ENCODE measurements at places on chromosomes 11 and 22. TPM values are rescaled to one million over a fixed set of nuclear protein-coding genes. Genes with fewer than 3 reads are reported as not detected.

GAS2 gene
- total RNA-seq = 2.6 TPM

- H3K4me3 ChIP-seq = no peak overlapping the region
- no peak for DNase-seq
- no peaks in the 10 kb centered on the region for H3K27me3 ChIP-seq
- no peaks in the 10 kb centered on the region for H3K36me3 ChIP-seq
These were observed 22.6 kb upstream of the HIPK3 start for GRCh38 chr11:33234397-33235190.

SULT4A1 gene
- total RNA-seq = not detected

- H3K36me3 ChIP-seq = no peaks in the 10 kb centered on the region
- DNase-seq = no peak
- no peaks in the 10 kb centered on the region for H3K4me1 ChIP-seq
These were observed 56.1 kb downstream of the SMCO4 start for GRCh38 chr11:93487032-93487483.

DNA sequence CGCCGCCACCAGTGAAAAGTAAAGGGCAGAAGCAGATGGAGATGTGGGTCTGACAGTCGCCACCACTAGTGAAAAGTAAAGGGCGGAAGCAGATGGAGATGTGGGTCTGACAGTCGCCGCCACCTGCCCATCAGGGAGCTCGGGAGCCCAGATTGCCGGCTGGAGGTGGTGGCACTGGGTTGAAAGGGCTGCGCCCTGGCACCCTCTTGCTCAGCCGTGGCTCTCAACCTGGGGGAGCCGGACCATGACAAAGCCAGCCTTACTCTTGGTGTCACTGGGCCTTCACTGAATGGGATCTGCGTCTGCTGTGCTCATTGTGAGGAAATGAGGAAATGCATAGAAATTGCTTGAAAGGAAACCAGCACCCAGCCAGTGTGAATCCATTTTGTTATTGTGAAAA is 36.3 kb downstream of the AP2A2 start:
- H3K27ac ChIP-seq = no peak overlapping the region
- peaks cover 58% of the 10 kb centered on the region for H3K36me3 ChIP-seq
- DNase-seq = peak; percentile 19
- no peaks in the 10 kb centered on the region for H3K27me3 ChIP-seq

SREBF2 gene
- 132 TPM for total RNA-seq

ACR gene
- total RNA-seq = 0.62 TPM

DNA sequence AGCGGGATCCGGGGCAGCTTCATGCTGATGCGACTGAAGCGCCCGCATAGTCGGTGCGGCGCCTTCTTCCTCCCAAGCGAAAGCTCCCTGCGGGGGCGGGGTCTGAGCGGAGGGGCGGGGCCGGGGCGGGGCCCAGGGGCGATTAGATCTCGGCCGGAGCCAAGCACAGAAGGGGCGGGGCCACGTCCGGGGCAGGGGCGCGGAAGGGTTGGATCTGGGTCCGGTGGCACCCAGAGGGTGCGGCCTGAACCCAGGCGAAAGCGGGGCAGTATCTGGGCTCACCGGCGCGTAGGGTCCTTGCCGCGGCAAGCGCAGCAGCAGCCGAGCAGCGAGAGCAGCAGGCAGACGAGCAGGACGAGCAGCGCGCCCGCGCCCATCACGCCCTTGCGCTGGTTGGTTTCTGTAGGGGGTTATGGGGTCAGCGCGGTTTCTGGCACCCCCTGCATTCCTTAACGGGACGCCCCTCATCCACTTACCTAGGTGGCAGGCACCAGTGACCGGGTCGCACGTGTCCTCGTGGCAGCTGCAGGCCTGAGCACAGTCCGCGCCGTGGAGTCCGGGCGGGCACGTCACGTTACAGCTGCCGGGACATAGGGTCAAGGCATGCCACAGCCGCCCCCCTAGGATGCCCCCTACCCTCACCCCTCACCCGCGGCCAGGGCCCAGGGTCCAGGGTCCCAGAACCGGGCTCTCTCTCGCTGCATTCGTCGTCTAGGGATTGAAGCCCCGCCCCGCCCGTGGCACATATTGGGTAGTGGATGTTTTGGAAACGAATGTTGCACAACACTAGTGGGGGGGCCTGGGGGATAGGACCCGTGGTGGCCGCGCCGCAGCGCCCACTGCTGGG is 8.1 kb downstream of the SCARF2 start:
- peak; percentile 84 for DNase-seq
- H3K36me3 ChIP-seq = peaks cover 22% of the 10 kb centered on the region
- H3K27ac ChIP-seq = no peak overlapping the region

DNA sequence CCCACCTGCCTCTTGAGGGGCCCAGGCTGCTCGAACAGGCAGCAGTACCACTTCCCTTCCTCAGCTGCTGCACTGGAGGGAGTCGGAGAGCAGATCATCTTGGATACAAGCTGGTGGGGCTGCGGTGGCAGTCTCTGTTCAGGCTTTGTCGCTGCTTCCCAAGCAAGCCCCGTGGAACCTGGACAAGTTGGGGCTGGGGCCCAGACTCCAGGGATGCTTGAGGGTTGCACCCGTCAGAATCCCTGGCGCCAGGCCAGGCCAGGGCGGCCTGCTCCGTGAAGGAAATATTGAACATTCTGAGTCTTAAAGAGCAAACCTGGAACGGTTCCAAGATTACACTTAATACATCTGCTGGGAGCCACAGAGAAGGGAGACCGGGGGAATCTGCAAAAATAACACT is 310.1 kb upstream of the SORL1-AS1 start:
- no peak for DNase-seq
- no peak overlapping the region for H3K27ac ChIP-seq
- H3K4me1 ChIP-seq = no peaks in the 10 kb centered on the region
- H3K4me3 ChIP-seq = no peak overlapping the region
- H3K36me3 ChIP-seq = no peaks in the 10 kb centered on the region

DNA sequence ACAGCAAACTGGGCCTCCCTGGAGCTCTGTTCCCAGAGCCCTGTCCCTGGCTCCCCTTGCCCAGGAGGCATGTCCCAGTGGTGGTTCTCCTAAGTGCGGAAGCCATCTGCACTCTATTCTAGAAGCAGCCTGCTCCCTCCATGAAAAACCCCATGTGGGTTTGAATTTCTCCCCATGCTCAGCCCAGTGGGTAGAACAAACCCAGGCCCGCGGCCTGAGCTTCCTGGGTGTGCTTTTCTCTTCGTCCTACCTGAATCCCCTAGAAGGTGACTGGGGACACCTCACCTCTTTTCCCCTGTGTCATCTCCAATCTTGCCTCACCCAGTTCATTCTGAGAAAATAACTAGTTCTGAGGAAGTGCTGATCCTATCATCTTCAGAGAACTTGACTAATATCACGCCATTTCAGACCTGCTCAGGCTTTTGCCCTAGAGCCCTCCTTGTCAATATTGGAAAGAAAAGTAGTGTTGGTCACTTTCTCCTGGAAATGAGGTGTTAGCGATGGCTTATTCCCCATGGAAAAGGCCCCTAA is 15.9 kb downstream of the IL10RA start:
- H3K36me3 ChIP-seq = peaks cover 16% of the 10 kb centered on the region

TREH gene
- 0.30 TPM for total RNA-seq

- no peaks in the 10 kb centered on the region for H3K27me3 ChIP-seq
- no peak overlapping the region for H3K27ac ChIP-seq
- no peak for DNase-seq
- no peaks in the 10 kb centered on the region for H3K36me3 ChIP-seq
These were observed 802.5 kb downstream of the DLG2 start for GRCh38 chr11:84824624-84825023.

DNA sequence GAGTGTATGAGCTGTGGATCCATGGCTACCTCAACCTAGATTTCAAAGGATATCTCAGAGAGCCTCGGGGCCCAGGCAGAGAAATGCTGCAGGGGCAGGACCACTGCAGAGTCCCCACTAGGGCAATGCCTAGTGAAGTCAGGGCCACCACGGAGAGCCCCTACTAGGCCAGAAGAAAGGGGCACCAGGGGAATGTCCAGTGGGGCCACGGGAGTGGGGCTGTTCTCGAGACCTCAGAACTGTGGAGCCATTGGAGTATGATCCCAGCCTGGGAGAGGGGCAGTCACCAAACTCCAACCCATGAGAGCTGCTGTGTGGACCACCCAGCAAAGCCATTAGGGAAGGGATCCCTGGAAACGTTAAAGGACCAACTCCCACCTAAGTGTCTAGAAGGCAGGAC is 24.5 kb downstream of the RTL6 start:
- peaks cover 3% of the 10 kb centered on the region for H3K27me3 ChIP-seq
- H3K27ac ChIP-seq = no peak overlapping the region
- H3K4me3 ChIP-seq = no peak overlapping the region
- no peak for DNase-seq

C11orf87 gene
- total RNA-seq = 0.09 TPM

DNA sequence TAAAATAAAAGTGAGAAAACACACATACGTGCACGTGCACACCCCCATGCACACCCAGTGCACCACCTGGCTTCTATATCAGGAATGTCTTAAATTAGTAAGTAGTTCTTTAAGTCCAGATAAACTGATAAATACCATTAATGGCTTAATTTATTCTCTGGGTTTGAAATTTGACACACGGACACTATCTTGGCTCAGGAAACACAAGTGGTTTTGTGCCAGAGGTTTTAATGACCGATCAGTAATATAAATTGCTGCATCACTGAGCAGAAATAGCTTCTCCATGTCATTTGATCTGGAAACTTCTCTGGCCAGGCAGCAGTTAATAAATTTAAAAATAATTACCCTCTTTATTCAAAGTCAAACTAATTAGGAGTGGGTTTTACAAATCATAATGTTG is 101.5 kb upstream of the NNMT start:
- no peak overlapping the region for H3K4me3 ChIP-seq
- peaks cover 50% of the 10 kb centered on the region for H3K36me3 ChIP-seq
- peaks cover 73% of the 10 kb centered on the region for H3K4me1 ChIP-seq
- DNase-seq = no peak
- peak overlapping the region; percentile 54 for H3K27ac ChIP-seq

- H3K4me3 ChIP-seq = no peak overlapping the region
- DNase-seq = no peak
- peak overlapping the region; percentile 97 for H3K27ac ChIP-seq
- peaks cover 95% of the 10 kb centered on the region for H3K4me1 ChIP-seq
These were observed 6.2 kb upstream of the FTH1 start for GRCh38 chr11:61973476-61974162.

DNA sequence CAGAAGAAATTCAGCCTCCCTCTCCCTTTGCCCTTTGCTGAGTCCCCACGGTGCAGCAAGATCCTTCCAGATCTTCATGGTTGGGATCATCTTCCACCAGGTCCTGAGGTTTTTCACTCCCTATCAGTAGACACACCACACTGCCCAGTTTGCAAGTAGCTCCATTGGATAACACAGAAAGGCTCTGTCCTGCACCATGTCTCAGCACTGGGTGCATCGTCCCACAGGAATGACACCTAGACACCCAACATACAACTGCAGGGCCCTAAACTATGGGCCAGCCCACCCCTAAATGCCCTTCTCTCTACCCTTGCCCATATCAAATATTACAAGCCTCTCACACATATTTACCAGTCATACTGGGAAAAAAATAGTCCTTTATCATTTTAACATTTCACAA is 9.4 kb downstream of the KLHL22 start:
- DNase-seq = no peak
- H3K36me3 ChIP-seq = peaks cover 25% of the 10 kb centered on the region
- no peaks in the 10 kb centered on the region for H3K27me3 ChIP-seq
- no peaks in the 10 kb centered on the region for H3K4me1 ChIP-seq
- H3K27ac ChIP-seq = no peak overlapping the region

DNA sequence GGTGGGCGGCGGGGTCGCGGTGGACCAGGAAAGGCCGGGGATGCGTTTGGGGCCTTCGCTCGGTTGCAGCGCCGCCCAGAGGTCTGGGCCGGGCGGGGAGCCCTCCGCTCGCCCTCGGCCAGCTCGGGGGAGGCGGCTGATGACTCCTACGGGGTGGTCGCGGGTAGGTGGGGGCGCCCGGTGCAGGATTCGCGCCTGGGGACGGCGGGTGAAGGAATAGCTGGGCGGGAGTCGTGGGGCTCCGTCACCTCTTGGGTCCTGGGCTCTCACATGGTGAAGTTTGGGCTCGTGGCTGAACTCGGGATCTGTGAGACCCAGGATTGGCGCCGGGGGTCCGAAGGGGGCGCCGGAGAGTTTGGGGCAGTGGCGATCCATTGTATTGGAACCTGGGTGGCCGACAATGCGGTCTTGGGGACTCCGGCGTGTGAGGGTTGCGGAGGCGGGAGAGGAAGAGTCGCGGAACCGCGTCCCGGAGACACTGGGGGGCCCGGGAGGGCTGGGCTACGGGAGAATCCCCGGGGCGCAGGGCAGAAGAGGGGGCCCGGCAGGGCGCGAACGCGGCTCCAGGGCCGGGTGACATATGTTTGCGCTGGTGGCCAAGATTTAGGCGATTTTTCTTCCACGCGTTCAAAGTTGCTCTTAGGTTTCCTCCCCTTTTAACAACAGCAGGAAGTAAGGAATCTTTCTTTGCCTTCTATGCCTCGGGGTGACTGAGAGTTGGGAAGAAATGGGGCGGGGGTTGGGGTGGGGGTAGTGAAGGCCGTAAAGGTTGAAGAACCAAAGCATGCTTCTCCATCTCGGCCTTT is 935 bp downstream of the QSER1 start:
- DNase-seq = peak; percentile 55
- H3K27me3 ChIP-seq = no peaks in the 10 kb centered on the region
- H3K4me1 ChIP-seq = peaks cover 23% of the 10 kb centered on the region
- no peaks in the 10 kb centered on the region for H3K36me3 ChIP-seq
- H3K27ac ChIP-seq = peak overlapping the region; percentile 95
- peak overlapping the region; percentile 96 for H3K4me3 ChIP-seq

DNA sequence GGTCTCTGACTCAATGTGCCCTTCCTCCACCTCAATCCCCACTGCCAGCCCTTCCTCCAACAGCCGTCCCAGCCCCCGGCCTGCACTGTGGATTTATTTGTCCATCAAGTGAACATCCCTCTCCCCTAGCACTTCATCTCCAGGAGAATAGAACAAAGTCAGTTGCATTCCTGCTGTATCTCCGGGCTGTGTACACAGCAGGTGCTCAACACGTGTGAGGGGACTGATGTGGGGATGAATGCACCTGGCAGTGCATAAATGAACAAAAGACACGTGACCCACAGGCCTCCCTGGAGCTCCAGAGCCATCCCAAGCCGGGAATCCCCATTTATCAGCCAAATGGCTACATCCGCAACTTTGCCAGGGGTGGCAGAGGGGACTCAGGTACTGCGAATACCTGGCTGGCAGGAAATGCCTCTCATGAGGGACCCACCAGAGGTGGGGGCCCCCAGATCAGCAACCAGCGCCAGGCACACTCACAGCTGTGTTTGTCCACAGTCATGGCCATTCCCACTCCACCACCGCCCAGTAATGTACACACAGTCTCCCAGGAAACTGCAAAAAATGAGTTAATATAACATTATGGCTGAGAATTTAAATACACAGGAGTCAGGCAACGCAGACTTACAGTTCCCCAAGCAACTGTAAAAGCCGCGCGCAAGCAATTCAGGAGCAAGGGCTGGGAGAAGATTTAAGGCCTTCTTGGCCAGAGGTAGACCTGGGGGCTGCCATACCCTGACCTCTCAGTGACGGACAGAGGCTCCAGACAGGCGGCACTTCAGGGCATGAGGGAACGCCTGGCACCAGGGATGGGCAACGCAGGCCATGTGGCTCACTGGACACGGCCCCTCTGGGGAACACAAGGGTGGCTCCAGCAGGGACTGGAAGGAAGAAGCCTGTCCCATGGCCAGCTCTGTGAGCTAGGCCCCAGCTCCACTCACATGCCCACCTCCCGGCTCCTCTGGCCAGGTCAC is 50.3 kb upstream of the TCF20 start:
- H3K27me3 ChIP-seq = no peaks in the 10 kb centered on the region
- H3K36me3 ChIP-seq = no peaks in the 10 kb centered on the region
- peaks cover 7% of the 10 kb centered on the region for H3K4me1 ChIP-seq
- H3K27ac ChIP-seq = no peak overlapping the region

RHOD gene
- total RNA-seq = 12.2 TPM
